Stimulated activated CD4-positive, alpha-beta T cell treated with anti-CD3 and anti-CD28 coated beads, Interleukin-15, amount 100 ng/mL, for 24 hours (primary cell): ENCODE measurements at places on chromosomes 3 and 15.

DNA sequence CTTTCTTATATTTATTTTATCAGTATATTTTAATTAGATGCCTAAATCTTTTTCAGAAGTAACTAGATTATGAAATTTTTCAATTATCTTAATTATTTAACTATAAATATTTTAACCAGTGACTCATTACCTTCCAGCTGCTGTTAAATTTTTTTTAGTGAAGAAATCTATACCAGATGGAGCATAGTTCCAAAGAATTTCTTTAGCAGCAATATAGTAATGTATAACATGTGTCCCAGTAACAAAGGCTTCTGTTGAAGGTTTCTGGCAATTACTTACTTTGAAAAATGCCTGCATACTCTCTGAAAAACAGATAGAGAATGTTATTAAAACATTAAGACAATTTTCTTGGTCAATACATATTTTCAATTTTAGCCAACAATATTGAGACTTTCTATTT lies 45.1 kb upstream of the CP start:
- DNase-seq: no peak

DNA sequence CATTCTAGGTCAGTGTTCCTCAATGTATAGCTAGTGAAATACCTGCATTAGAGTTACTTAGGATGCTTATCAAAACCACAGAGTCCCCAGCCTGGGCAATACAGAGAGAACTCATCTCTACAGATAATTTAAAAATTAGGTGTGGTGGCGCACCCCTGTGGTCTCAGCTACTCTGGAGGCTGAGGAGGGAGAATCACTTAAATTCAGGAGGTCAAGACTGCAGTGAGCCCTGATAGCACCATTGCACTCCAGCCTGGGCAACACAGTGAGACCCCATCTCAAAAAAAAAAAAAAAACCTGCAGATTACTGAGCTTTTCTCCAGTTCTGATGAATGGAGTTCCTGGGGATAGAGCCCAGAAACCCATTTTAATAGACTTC lies 10.1 kb upstream of the MINDY2 start:
- DNase-seq: peak; percentile 12

DNA sequence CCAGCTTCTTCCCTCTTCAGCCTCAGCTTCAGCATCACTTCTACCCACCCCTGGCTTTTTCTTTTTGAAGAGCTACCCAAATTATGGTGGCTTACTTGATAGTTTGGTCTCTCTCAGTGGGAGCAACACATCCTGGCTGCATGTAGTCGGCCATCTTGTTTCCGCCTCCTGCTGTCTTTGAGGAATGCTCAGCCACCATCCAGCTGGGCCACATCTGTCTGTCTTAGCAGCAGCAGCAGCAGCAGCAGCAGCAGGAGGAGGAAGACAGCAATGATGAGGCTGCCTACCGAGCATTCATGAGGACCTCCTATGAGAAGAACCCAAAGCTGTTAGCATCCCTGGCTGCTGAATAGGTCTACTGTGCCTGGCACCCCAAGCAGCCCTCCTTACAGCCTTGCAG lies 19.7 kb downstream of the IL16 start:
- no peak for DNase-seq

DNA sequence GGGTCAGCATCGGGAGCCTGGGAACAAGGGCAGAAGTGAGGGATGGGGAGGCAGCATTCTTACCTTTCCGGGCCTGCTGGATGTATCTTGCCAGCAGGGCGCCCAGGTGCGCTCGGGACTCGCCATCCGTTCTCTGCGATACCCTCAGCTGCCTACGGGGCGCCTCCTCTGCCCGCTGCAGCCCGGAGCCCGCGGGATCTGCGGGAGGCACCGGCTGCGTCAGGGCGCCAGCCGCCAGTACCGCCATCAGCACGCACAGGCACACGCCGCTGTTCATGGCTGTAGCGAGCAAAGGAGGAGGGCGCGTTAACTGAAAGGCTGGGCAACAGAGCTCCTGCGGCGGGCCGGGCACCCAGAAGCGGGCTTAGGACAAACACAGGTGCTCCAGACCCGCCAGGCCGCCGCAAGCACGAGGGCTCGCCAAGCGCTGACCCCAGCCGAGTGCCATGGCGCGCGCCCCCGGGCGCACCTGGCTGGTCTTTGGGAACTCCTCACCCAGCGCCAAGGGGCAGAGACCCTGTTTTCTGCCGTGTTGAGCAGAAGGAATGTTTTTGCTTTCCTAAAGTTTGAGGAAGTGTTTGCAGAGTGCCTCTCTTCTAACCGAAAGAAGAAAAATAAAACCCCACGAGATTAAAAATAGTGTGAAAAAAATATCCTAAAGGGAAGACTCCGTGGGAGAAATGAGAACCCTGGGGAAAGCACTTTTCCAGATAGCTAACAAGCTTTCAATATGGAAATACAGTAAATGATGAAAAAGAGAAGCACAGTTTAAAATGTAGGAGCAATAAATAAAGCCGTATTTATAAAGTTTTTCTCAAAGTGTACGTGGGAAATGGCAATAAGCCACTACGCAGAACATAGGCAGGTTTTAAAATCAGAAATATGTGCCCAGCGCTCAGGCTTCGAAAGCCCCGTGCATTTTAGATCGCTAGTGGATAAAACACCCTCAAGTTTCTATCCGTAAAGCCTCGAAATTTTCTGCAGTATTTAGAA lies 2.3 kb downstream of the CCK start:
- peak; percentile 41 for DNase-seq

GRCh38 chr3:106619-107018 lies 89.9 kb upstream of the CHL1 start:
- DNase-seq: no peak

DNA sequence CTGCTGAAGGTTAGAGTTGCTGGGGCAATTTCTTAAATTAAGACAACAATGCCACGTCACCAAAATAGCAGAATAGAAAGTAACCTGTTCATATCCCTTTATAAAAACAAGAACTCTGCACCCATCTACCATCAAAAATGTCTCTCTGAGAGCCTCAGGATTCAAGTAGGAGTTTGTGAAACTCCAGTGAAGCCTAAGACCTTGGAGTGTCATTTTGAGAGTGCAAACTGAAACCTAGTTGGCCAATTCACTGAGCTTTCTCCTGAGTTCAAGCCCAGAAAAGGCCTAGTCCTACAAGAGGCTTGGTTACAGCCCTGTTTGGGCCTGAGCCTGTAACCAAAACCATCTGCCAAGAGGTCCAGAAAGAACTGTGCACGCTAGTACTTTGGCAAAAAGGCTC lies 335.1 kb downstream of the EFHB start:
- no peak for DNase-seq

DNA sequence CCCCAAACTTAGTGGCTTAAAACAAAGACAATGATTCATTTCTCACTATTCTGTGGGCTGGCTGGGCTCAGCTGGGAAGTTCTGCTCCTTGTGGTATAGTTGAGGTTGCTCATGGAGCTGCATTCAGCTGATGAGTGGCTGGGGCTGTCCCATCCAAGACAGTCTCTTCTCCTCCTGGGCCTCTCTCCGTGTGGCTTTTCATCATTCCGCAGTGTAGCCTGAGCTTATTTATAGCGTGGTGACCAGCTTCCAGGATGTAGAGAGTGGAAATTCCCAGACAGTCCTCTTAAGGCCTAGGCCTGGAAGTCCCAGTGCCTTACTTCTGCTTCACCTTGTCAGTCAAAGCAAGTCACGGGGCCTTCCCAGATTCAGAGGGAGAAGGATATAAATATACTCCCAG lies 136.7 kb upstream of the DAZL start:
- DNase-seq: peak; percentile 7
